ENCODE measurements at places on chromosomes 11 and 22. TPM values are rescaled to one million over a fixed set of nuclear protein-coding genes. Genes with fewer than 3 reads are reported as not detected.

The ZBTB16 gene
- total RNA-seq, result 30.1 TPM

The YAP1 gene
- total RNA-seq, result 22.0 TPM

The CALCA gene
- not detected for total RNA-seq

The SIPA1 gene
- 33.8 TPM for total RNA-seq

The MOGAT2 gene
- total RNA-seq, result 11.4 TPM

The ARHGAP8 gene
- total RNA-seq, result 63.6 TPM
